Colonic mucosa (tissue), 4 donors: ENCODE measurements at places on chromosomes 6 and 20.

DNA sequence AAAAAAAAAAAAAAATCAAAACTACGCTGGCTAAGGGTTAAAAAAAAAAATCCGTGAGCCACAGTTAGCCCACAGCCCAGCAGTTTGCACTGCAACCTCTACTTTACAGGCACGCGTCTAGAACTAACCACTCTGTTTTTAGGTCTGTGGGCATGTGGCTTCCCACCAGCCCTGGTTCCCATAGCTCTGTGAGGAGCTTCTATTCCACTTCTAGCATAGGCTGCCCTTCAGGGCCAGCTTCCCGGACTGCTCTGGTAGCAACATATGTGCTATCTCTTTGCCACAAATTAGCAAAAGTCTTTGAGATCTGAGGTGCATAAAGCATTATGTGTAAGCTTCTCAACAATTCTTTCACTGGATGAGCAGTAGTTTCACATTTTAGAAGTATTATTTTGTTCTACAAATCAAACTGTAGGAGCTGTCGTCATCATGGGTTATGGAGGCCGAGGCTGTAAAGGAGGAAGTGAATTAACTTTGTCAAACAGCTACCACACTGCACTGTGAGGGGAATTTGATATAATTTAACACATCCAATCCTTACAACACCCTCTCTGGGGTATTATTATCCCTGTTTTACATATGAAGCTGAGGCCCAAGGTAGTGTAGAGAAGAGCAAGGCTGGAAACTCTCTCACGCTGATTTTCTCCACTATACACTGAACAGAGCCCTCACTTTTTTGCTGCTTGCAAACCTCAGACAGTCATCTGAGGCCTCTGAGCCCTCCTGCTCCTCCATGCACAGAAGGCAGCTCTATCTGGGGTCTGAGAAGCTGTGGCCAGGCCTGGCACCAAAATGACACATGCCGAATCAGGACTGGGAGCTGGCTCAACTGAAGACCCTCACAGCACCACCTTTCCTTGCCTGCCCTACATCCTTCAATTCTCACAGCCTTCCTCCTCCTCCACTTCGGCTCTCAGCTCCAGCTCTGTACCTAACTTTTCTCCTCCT is 35.4 kb downstream of the MAN1A1 start:
- DNase-seq: no peak

DNA sequence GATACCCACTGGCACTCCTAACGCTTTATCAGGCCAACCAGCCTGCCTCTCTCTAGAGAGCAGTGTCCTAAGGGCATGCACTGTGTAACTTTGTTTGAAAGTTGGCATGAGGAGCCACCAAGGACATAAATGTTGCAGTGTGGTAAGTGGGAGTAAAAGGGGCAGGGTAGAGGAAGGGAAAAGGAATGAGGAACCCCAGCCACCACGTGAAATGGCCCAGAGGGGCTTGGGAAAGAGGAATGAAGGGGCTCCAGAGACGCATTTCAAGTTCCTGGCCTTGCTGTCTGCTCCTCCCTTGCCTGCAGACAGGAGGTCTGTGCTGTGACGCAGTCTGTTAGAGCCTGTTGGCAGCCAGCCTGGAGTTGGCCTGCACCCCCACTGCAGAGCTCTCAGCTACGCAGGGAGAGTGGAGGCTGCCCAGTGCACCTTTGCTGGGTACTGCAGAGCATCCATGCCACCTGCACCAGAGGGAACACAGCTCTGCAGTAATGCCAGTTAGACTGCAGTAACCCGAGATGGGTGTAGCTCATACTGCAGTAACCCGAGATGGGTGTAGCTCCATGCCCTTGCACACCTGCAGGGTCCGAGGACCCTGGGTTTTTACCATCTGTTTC is 86.8 kb upstream of the SNAP25 start:
- DNase-seq: no peak

DNA sequence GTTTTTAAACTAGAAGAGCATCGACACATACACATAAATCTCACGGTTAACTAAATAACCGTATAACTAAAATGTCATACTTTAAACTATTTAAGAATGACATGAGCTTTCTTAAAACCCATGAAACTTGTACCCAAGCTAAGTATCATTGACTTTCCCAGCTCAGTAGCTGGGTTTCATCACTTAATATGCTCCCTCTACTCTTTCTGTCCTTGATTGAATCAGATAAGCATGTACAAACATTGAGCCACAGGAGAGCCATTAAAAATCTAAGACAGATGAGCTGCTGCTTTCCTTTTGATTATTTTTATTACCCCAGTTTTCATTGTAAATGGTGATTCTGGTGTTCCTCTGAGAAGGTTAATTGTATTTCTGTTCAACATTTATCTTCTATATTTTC is 115.8 kb downstream of the FOXO3 start:
- no peak for DNase-seq

- no peak for DNase-seq
Observed at GRCh38 chr6:25954756-25955155, 7.8 kb upstream of the TRIM38 start.

GRCh38 chr20:37351689-37352607 is 6.0 kb downstream of the SRC start:
- DNase-seq: no peak

DNA sequence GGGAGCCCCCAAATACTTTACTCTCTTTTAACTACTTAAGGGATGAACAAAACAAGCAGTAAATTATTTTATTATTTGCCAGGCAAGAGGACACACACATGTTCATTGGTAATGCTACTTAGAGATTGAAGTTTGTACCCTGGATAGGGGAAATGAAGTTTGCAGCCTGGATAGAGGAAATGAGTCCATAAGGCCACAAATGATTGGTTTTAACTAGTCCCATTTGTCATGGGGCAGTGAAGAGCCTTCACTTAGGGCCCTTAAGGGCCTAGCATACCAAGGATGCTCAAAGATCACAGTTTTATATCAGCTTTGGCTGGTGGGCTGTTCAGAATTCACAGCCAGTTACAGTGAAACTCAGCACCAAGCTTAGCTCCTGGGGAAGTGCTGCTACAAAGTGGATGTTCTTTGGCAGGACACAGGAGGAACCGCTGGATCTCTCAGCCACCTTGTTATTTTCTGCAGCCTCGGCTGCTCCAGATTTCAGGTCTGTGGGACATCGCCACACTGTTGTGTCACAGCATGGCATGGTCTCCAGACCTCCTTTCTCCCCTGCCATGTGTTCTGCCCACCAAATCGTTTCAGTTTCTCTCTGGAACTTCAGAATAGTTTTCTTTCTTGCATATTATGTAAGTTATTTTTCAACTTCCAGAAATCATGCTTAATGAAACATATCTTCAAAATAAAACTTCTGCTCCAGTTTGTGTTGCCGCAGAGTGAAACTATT is 41.8 kb downstream of the NCOA7 start:
- no peak for DNase-seq

DNA sequence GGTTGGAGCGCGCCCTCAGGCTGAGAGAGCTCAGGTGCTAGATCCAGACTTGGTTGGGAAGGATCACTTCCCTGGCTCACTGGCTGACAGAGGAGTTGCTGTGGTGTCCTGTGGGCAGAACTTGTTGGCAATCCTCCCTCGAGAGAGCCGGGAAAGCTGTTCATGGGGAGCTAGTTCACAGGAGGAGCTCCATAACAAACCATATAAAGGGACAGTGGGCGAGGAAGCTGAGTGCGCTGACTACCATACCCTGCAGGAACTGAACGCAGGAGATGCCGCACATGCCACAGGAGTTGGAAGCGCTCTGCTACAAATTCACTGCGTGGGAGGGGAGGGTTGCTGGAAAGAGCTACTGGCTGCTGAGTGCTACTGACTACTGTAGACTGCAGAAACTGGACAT is 243.2 kb downstream of the OGFRL1 start:
- DNase-seq: no peak

DNA sequence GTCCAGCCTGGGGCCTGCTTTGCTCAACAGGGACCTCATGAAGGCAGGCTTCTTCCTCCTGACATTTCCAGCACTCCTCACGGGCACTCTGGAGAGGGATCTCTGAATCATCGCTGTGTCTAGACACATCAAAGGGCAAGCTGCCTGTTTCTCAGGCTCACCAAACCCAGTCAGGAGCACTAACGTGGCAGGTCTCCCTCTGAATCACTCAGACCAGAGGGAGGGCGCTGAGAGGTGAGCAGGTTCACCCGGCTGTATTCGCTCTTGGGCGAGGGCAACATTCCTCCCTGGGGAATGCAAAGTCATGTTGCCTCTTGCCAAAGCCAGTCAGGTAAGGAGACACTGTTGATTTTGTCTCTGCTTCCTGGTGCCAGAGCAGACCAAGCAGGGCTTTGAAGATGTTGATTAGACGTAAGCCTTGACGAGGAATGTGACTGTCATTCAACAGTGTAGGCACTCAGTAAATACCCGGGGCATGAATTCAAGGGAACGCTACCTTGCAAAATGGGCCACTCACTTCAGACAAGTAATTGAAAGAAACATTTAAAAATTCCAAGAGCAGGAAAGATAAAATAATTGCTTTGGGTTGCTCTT is 50.1 kb downstream of the CYP24A1 start:
- peak; percentile 76 for DNase-seq

DNA sequence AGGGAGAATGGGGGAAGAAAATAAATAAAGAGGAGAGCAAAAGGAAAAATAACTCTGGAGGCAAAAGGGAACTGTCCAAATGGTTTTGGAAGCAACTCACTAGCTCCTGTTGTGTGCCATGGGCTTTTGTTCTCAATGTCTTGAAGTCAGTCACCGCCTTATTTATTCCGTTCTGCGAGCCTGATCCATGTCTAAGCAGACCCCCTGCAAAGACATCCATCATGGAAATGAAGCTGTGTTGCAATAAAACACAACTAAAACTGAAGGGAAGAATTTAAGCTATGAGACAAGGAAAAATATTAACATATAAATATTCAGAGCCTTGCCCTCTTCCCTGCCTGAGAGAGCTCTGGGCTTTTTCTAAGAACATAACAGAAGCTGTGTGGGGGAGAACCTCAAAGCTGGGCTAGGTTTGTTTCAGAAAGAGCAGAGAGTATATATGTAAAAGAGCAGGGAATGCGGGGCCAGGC is 373.2 kb upstream of the CNR1 start:
- DNase-seq: no peak

DNA sequence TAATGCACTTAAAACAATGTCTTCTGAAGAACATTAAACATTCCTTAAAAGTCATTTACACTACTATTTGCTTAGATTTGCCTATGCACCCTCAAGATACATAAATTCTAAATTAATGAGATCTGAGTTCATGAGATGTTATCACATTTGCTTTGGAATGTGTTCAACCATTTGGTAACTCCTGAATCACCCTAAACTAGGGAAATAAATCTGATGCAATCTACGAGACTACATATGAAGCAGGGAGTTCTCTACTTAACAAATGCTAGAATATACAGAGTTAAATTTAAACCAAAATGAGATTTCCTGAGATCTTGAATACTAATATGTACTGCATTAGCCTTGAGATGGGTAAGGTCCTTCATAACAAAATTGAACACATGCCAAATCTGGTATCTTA is 170.1 kb downstream of the CLIC5 start:
- DNase-seq: no peak

DNA sequence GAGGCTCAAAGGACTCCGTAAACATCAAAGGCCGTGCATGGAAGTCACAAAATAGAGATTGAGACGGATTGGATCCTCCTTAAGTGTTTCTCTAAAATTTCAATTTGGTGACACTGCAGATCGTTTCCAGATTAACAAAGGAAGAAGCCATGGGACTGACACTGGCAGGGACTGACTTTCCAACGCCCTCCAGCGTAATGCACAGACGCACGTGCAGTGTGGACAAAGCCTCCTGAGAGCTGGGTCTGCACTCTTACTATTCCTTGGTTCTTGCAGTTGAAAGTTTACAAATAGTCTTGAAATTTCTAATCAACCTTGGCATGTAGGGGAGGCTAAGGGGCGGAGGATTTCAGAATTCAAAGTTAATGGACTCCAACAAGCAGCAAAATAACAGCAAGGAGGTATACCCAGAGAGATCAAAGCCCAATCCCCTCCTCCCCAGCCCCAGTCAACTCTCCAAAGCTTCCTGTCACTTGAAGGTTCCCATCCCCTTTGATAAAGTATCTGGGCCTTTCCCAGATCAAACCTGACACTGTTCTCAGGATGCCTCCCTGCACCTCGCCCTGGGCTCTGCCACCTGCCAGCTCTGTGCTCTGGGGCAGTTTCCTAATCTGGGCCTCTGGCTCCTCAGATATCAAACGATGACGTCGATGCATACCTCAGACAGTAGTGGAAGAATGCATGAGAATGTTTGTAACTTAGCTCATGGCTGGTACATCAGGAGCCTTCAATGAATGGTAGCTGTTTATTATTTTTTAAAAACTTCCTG is 106.5 kb upstream of the TRAF3IP2 start:
- no peak for DNase-seq

DNA sequence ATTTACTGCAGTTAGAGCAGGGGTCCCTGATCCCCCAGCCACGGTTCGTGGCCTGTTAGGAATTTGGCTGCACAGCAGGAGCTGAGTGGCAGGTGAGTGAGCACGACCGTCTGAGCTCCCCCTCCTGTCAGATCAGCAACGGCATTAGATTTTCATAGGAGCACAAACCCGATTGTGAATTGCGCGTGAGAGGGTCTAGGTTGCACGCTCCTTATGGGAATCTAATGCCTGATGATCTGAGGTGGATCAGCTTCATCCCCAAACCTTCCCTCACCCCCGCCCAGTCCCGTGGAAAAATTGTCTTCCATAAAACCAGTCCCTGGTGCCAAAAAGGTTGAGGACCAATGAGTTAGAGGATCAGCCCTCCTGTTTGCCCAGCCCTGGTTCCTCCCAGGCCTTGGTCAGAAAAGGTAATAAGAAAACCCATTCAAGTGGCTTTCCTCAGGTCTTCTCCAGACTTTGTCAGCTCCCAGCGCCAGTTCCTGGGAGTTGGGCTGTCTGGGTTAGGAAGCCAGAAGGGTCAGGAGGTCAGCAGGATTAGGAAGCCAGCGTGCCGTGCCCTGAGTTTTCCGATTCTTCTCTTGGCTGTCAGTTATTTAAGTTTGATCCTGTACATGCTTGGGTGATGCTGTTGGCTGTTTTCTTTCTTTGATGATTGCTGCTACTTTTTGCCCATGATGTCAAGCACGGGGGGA is 139.9 kb upstream of the PMEPA1 start:
- DNase-seq: no peak

DNA sequence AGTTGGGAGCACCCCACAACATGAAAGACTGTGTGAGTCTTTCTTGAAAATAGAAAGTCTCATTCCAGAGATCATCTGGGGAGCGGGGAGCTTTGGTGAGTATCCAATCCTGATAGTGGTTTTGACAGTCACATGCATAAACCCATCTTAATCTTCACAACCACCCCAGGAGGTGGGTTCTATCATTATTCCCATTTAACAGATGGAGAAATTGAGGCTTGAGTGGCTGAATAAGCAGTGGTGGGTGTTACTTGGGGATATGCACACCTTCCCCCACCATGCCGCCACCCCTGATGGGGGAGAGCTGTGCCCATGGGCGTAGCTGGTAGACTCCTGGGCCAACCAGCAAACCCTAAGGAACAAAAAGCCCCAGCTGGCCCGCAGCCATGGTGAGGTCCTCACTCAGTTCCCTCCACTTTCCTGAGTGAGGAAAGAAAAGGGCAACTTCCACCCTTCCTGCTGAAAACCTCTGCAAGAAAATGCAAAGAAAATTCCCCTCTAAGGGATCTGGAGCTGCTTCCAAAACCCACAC is 99.8 kb downstream of the SNX5 start:
- DNase-seq: no peak
